ENCODE measurements at places on chromosomes 3 and 15.
A peak's percentile ranks its signal among the peaks of the same experiment; 100 is the strongest.

- no peak for DNase-seq
Measured at GRCh38 chr3:172270557-172271166, 177.6 kb downstream of the GHSR start.

GRCh38 chr3:113174304-113174703, 37.1 kb upstream of the BOC start:
- DNase-seq, result no peak

- DNase-seq, result no peak
Measured at GRCh38 chr3:178295292-178295912, 240.8 kb upstream of the KCNMB2 start.

- no peak for DNase-seq
Measured at GRCh38 chr15:34709866-34710265, 44.9 kb downstream of the GJD2 start.

- no peak for DNase-seq
Measured at GRCh38 chr3:127685708-127686511, 13.2 kb downstream of the ABTB1 start.

- no peak for DNase-seq
Measured at GRCh38 chr3:109995377-109995776, 658.0 kb upstream of the DPPA4 start.

DNA sequence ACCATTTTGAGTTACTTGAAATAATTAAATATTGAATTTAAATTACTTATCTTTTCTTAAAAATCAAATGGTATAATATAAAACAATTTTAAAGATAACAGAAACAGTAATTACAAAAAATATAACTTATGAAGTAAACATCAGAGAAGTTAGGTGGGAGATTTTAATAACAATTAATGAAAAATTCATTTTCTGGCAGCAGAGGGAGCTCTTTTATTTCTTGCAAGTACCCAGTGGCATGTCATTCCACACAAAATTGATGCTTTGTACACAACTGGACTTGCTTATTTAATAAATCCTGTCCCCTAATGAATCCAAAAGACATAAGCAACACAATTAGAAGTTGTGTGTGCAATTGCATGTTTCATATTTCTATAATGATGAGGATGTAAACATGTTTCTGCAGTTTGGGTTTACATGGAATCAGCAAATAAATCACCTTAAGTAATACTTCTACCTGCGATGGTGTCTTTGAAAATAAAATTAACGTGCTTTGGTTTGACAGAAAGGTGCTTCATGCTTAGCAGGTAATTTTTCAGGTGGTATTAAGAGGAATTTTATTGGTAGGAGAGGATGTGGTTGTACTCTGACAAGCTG, 861.3 kb downstream of the ZPLD1 start:
- DNase-seq, result peak; percentile 43

GRCh38 chr3:55802816-55803215, 315.7 kb upstream of the WNT5A start:
- DNase-seq, result no peak

DNA sequence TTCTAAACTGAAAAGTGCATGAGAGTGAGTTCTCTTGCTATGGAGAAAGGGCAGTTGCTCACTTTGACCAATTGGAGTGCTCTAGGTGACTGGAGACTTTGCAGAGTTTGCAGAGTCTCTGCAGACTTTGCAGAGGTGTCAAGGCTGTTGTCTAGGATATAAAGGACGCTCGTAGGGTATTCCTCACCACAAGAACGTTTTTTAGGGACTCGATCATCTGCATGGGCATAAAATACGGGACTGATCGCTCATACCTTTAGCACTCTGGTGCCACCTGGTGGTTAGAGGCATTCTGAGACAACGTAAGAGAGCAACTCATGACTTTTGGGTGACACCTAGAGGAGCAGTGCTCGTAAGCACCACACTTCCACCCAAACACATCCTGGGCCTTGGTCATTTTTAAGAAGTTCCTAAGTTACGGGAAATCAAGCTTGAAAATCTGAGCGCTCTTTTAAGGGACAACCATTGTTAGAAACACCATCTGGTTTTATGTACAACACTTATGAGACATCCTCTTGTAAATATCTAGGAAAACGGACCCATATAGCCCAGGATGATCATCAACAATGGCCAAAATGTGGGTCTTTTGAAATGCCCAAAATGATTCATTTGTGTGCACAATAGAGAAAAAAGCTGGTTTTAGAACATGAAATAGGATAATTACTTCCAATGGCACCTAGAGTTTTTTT, 51.6 kb upstream of the XCR1 start:
- peak; percentile 19 for DNase-seq
